Activated T-helper 2 cell treated with anti-CD3 and anti-CD28 coated beads, Interferon-gamma antibody, Interleukin-2, Interleukin-4, amounts not matched to agents 10 μg/mL and 5 μg/mL and 100 μg/mL, durations not matched to agents 14 hours and 24 hours and 36 hours (primary cell): ENCODE measurements at places on chromosomes 4 and X.

DNA sequence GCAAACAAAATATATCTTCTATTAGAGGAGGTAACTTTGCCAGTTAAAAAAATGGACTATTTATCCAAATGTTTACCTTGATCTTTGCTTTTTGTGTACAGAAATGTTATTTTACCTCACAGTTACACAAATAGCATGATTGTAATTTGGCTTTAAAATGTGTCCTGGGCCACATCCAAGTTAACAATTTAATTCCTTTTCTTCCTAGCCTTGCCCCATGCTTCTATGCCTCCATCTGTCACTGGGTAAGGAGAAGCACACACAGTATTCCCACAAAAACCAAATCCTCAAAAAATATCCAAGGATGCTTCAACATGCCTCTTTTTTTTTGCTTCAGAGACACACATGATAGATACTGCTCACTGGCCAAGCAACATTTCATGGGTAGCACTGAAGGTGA lies 30.9 kb downstream of the GRXCR1 start:
- no peaks in the 10 kb centered on the region for H3K4me1 ChIP-seq
- no peaks in the 10 kb centered on the region for H3K27me3 ChIP-seq
- no peak overlapping the region for H3K4me3 ChIP-seq
- no peak for DNase-seq

GRCh38 chr4:94960708-94961107 lies 203.0 kb downstream of the BMPR1B start:
- no peak for DNase-seq
- H3K36me3 ChIP-seq, result no peaks in the 10 kb centered on the region
- no peaks in the 10 kb centered on the region for H3K4me1 ChIP-seq

GRCh38 chr4:118215826-118216225 lies 137.0 kb downstream of the PRSS12 start:
- no peaks in the 10 kb centered on the region for H3K27me3 ChIP-seq
- peaks cover 2% of the 10 kb centered on the region for H3K36me3 ChIP-seq
- no peak for DNase-seq
- no peak overlapping the region for H3K27ac ChIP-seq
- peaks cover 9% of the 10 kb centered on the region for H3K4me1 ChIP-seq

GRCh38 chrX:153970357-153971123 lies 1.1 kb downstream of the HCFC1 start:
- no peaks in the 10 kb centered on the region for H3K27me3 ChIP-seq
- peak overlapping the region; percentile 100 for H3K4me3 ChIP-seq
- peaks cover 40% of the 10 kb centered on the region for H3K36me3 ChIP-seq
- H3K4me1 ChIP-seq, result peaks cover 38% of the 10 kb centered on the region
